MCF 10A (cell line): ENCODE measurements at places on chromosomes 2 and 18.
A peak's percentile ranks its signal among the peaks of the same experiment; 100 is the strongest.

DNA sequence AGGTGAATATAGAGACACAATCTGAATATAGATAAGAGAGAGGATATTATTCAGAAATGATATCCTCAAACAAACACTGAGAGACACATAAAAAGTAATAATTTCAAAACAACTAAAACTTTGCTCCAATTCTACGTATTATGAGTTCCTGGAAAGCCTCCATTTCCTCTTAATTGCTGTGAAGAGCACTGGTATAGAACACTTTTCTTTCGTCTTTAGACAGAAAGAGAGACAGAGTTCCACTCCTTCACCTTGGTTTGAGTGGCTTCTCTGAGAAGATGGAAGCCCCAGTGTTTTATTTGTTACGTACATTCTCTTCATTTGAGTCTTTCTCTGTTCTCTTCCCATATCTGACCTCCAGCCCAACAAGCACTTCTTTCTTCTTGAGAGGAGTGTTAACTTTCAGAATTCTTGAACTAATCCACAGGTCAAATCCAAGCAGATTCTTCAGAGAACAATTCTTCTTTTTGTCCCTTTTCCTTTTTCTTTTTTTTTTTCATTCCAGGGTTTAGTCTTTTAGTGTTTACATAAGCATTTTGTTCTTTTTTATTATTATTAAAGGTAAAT, 6.4 kb upstream of the PIK3C3 start:
- DNase-seq = no peak

- DNase-seq = no peak
Observed at GRCh38 chr18:52948868-52949444, 609.0 kb downstream of the DCC start.

- DNase-seq = no peak
Observed at GRCh38 chr2:215357660-215358059, 45.8 kb downstream of the ATIC start.

DNA sequence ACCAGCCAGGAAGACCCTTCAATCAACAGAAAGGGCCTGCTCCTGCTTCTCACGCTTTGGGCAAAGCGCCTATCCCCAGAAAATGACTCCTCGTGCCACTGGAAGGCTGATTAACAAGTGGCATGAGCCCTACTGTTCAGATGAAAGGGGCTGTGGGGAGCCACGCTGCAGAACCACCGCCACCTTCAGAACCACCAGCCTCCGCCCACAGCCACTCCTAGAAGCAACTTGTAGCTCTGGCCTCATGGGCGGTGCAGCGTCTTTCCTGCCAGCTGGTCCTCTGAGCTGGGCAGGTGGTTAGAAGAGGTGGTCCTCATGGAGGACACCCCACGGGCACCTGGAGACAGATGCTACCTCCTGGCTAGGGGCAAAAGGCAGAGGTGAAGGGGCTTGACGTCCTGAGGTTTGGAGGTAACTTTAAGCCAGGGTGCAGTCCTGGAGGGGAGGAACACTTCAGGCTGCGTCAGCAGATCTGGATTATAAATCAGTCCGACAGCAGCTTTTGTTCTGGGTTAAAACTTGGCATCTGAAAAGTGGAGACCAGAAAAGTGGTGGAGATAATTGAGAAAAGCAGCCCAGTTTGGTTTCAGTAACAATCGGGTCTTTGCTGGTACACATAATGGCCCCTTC, 861 bp upstream of the SEMA4C start:
- DNase-seq = no peak

DNA sequence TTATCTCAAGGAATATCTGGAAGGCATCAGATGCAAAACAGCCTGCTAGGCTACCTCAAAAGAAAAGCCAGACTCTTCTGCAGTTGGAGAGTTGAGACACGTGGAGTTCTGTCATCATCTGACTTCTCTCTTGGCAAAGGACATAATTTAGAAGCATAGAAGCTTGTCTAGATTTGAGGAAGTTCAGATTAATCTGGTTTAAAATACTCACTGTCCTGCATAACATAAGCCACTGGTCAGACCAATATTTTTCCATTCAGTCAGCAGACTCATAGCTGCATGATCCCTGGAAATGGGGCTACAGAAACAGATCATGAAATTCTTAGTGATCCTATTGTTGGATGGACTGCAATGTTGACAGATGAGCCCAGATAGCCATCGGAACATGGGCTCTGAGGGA, 349.0 kb downstream of the TXNL1 start:
- DNase-seq = no peak

DNA sequence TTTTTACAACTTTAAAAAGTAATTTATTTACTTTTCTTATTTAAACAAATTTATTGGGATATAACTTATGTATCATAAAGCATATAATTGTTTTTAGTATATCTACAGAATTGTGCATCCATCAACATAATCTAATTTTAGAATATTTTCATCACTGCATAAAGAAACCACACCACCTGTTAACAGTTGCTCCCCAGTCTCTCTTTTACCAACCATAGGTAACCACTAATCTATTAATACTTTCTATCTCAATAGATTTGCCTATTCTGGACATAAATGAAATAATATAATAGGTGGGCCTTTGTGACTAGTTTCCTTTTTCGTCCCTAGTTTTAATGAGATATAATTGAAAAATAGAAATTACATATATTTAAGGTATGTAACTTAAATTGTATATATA, 90.6 kb downstream of the ADAM23 start:
- no peak for DNase-seq

- peak; percentile 23 for DNase-seq
Observed at GRCh38 chr2:117137371-117137770, 677.1 kb upstream of the DDX18 start.

DNA sequence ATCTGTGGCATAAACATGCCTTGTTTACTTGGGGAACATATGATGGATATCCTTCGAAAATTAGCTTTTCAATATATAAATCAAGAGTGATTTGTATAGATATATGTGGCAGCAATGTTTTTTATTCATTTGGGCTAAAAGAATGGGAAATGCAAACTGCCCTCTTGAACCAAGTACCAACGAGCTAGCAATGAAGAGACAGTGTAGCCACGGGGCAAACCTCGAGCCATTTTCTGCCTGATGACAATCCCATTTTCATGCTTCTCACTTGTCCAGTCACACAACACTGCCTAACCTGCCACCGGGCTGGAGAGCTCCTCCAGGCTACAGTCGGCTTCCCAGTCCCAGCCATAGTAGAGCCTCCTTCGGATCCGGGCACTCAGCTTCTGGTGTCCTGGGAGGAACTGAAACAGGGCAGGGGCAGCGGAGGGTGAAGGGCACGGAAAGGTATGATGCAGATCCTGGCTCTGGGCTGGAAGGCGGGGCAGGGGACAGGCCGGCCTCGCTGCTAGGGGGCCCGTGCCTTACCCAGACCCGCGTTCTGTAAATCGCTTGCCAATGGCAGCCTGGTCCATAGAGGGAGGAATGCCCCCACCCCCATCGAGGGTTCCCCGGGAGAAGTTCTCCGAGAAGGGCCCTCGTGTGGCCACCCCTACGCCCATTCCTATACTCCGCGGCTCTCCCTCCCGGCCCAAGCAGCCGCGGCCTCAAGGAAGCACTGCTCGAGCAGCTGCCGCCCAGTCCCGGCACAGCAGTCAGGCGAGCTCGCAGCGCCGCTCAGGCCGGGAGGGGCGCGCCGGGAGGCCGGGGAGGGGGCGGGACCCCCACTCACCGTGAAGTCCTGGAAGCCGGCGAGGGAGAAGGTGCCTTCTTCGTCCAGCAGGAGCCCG, 552 bp downstream of the CNPPD1 start:
- peak; percentile 39 for DNase-seq

DNA sequence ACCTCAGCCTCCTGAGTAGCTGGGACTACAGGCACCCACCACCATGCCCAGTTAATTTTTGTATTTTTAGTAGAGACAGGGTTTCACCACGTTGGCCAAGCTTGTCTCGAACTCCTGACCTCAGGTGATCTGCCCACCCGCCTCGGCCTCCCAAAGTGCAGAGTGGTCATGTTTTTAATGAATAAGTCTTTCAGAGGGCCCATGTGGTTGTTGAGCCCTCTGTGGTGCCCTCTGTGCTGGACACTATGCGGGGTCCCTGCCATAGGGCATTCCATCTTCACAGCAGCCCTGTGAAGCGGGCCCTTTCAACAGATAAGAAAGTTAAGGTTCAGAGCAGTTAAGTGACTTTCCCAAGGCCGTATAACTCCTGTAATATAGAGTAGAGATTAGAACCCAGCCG, 25.9 kb downstream of the MYO7B start:
- no peak for DNase-seq

DNA sequence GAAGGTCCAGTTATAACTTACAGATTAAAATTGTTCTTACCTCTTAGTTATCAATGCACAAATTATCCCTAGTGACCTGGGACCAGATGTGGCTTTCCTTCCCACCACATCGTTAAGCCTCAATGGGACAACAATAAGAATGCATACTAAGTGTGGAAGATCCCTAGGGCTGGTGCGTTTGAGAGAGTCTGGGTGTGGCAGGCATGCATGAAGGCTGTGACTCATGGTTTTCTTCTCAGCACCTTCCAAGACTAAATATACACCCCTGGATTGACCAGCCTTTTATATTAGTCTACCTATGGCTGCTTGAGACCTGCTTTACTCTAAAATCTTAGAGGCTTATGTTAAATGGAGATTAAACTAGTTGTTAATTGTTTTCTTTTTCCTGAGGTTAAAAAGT, 261.7 kb upstream of the SLC14A2 start:
- peak; percentile 57 for DNase-seq

- peak; percentile 46 for DNase-seq
Observed at GRCh38 chr2:29841386-29842004, 79.9 kb downstream of the ALK start.

DNA sequence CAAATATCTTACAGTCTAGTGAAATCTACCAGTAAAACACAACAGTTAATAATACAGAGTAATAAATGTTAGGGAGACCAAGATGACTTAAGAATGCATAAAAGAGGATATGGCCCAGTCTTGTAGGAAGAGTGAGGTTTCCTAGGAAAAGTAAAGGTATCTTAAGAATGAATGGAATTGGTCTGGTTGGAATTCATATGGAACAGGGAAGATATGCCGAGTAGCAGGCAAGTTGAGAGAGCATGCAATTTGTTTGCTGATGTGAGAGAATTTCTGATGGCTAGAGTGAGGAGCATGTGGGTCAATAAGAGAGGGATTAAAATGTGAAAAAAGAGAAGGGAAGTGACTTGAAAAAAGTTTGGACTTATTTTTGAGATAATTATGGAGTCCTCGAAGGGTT, 512.9 kb upstream of the ZEB2 start:
- no peak for DNase-seq

DNA sequence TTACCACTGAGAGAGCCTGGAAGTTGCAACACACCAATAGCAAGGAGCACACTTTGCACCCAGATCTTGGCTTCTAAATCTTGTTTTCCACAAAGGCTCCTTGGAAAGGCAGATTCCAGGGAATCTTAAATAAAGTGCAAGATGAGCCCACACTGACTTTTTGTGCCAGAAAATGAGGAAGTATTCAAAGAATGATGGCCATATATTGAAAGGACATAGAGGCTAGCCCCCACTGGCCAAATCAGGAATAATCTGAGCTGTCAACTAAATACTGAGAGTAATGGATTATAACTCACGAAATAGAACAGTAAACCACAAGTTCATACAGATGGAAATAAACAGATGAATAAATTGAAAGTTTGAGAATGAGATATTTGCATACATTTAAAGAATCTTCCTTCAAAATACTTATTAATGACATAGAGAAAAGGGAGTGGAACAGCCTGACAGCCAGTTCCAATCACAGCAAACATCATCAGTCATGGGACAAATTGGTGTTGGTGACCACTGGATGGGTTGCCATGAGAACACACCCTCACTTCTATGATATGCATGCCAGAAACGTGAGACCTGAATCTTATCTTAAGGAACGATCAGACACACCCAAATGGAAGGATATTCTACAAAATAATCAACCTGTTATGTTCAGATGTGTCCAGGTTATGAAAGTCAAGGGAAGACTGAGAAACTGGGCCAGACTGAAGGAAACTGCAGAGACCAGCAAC, 12.2 kb upstream of the ACKR3 start:
- no peak for DNase-seq

DNA sequence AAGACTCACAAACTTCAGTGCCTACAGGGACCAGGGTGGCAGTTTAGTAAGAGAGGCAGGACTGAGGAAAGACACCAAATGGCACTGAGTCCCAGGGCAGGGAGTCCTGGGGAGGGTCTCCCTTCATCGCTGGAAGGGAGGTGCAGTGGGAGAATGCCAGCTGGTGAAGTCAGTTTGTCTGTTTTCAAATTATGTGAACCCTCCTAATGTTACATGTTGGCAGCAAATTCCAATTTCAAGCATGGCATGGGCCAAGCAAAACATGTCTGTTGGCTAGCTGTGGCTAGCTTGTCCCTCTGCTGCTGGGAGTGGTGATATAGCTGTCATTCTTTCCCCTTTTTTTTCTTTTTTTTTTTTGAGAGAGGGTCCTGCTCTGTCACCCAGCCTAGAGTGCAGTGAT, 55.9 kb upstream of the HAAO start:
- DNase-seq = peak; percentile 6

DNA sequence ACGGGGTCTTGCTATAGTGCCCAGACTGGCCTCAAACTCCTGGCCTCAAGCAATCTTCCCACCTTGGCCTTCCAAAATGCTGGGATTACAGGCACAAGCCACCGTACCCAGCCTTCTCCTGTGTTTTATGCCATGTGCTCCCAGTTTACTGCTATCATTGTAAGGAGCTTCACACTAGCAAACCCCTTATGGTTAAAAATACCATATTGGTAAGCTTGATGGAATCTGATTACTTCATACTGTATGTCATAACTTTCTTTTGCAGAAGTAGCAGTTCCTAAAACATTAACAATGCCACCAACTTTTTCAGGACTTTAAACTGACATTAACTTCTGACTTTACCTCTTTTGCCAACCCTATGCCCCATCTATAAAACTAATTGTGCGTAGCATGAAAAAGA, 36.2 kb downstream of the HAT1 start:
- peak; percentile 31 for DNase-seq

DNA sequence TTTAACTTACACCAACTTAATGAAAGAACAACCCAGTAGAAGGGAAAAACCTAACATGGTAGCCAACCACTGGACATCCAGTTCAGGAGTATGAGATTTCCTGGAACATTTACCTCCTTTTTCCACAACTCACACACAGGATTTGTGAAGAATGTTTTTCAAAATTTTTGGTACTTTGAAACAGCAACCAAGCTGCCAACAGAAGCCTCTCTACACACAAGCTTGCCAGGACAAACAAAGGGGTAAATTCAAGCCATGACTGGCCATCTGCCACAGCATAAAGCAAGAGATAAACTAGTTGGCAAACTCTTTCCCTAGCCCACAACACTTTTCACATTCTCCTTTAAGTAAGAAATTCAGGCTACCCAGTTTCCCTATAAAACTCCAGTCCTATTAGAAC, 21.4 kb downstream of the MGAT4A start:
- peak; percentile 8 for DNase-seq
